ENCODE measurements at places on chromosomes 4 and X. TPM values are rescaled to one million over a fixed set of nuclear protein-coding genes. Genes with fewer than 3 reads are reported as not detected.

ZGRF1 gene
- total RNA-seq, result 2.9 TPM

MAGED4B gene
- 5.8 TPM for total RNA-seq

BMPR1B gene
- total RNA-seq, result 7.4 TPM

USP51 gene
- total RNA-seq, result 0.65 TPM

Data from A549 treated with CpdA at 1 μM for 4 hours (cell line).